Neuronal stem cell (in vitro differentiated cells): ENCODE measurements at places on chromosomes 3 and 15.

GRCh38 chr15:73323956-73324355, 44.8 kb downstream of the HCN4 start:
- no peak for DNase-seq

GRCh38 chr3:83250613-83251012, 1489.2 kb upstream of the GBE1 start:
- no peak for DNase-seq

DNA sequence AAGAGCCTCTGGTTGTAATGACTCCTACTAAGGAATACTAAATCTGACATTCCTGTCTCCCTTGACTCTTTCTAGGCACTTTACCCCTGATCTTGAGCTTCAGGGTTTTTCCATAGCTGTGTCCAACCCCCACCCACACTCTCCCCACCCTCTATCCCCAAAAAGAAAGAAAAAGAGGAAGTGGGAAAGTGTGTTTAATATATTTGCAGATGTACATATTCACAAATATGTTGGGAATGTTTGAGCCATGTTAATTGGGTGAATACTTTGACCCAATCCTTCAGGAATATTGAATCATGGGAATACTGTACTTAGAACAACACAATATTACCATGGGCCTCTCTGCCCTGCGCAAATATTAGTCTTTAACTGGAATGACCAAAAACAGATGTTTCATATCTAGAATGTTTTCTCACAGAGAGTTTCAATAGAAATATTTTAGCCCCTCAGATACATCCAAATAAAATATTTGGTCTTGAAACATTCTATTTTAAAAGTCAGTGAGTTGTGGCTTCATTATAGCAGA, 19.8 kb upstream of the PFN2 start:
- DNase-seq = no peak

DNA sequence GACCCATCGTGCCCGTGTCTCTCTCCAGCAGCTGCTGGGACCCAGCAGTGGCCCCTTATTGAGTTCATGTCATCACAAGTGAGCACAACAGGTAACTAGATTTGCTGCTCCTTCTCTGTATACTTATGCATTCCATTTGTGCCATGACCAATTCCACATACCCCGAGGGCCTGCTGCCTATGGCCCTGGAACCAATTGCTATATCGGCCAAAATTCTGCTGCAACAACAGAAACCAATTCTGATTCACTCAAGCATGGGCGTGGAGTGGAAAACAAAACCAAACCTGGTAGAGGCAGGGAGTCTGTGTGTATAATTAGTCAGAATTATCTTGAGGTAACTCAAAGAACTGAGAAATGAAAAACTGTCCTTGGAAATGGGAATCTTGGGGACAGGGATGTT, 516.6 kb downstream of the EPHB1 start:
- DNase-seq = no peak

GRCh38 chr15:51680321-51680720, 982 bp upstream of the SCG3 start:
- no peak for DNase-seq

GRCh38 chr3:103048068-103048722, 613.4 kb downstream of the ZPLD1 start:
- DNase-seq = no peak

- no peak for DNase-seq
Measured at GRCh38 chr3:159919873-159920272, 68.8 kb upstream of the IL12A start.

DNA sequence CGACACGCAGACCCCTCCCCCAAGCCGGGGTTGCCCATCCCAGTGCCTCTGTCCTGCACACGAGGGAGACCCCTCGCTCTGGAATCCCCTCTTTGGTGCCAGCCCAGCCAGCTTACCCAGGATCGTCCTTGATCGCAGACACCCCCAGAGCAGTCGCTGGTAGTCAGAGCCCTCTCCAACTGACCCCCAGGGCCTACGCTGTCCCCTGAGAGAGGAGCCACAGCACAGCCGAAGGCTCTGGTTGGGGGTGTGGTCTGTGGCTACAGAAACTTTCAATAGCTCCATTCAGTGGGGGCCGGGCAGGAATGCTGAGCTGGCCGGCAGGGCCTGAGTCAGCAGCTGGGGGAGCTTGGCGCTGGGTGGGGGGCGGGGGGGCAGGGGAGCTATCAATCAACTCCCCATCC, at the start of gene LCTL:
Gene LCTL, minus strand, starts transcription at position 258 of the 404 bp plus-strand sequence. CDS start 633 bp downstream, outside the sequence.
- peak; percentile 63 for DNase-seq

GRCh38 chr3:169846458-169847193, 23.1 kb downstream of the LRRC31 start:
- DNase-seq = no peak

GRCh38 chr3:70298385-70298784, 14.1 kb downstream of the MDFIC2 start:
- DNase-seq = no peak

DNA sequence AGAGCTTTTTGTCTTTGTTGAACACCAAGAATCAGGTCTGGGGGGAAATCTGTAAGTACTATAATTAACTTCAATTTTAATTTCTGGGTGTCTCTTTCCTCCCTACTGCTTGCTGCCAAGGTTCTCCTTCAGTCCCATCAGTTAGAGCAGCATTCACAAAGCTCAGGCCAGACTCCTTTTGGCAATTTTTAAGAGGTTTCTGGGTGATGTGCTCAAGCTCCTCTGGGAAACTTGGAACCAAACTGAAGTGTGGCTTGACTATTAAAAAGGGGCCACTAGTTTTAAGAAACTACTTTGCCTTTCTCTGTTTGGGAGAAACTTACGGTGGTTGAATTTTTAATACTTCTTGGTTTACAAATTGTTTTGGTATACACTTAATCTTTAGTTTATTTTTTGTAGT, 227.7 kb upstream of the SOX2 start:
- no peak for DNase-seq

DNA sequence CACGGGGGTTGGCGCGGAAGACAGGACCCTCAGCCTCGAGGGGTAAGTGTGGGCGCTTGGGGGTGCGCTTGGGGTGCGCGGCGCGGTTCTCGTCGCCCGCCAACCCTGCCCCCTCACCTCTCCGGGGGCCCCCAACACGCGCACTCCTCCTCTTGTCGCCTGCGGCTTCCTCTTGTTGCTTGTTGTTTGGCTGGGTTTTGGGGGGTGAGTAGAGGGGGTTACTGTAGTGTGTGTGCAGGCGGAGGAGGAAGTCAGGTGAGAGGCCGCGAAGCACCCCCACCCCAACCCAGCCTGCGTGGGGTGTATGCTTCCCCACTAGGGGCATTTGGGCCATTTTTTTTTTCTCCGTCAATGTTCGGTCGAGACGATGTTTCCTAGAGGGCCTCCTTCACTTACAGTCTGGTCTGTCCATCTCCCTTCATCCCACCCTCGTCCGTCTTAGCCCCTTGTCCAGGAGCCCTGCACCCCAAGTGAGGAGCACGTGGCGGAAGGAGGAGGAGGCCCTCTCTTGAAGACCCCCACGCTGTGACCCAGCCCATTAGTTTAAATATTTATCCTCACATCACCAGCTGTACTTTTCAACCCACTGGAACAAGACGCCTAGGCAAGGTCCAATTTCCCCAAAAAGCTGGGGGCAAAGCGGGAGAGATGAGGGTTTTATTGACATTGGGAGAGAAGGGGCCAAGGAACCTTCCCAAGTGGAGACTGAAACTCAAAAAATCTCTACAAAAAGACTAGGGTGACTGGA, 20.4 kb upstream of the SATB1 start:
- no peak for DNase-seq

- no peak for DNase-seq
Measured at GRCh38 chr3:192372616-192373015, 354.7 kb downstream of the FGF12 start.

DNA sequence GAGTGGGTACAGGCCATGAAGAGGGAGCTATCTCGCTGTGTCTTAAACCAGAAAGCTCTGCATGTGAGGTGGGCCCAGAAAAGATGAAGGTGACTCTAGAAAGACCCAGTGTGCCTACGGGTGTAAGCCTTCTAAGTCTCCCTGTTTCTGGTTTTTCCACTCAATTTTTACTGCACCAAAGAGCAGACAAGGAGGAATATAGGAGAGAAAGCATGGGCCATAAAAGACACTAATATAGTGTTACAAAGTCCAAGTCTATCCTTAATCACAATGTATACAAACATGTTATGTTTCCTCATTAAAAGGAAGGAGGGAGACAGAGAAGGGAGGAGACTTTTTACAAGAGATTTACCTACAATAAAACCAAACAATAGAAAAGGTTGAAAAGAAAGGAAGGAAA, 24.1 kb upstream of the ZKSCAN7 start:
- no peak for DNase-seq

GRCh38 chr3:178302966-178303930, 233.0 kb upstream of the KCNMB2 start:
- no peak for DNase-seq

DNA sequence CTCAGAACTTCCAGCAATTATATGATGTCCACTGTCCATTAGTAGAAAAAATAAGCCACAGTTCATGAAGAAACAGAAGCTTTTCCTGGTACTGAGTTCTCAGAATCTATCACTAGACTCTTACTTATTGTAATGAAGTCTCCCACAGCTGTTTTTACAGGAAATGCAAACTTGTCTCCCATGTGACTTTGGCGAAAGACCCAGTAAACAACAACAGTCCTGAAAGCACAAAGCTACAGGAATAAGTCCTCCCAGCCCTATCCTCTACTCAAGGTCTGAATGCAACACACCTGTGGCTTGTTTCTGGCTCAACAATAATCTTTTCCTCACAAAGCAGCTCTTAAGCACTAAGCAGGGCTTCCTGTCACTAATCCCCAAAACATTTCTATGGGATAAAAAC, 55.9 kb downstream of the EOMES start:
- DNase-seq = peak; percentile 6

- no peak for DNase-seq
Measured at GRCh38 chr3:166201476-166201875, 364.3 kb upstream of the BCHE start.

- DNase-seq = no peak
Measured at GRCh38 chr3:143171141-143171980, 51.8 kb downstream of the CHST2 start.
